ENCODE measurements at places on chromosomes 3 and 15.

- DNase-seq, result no peak
These were observed 69.3 kb downstream of the RAB11A start for GRCh38 chr15:65938604-65939003.

DNA sequence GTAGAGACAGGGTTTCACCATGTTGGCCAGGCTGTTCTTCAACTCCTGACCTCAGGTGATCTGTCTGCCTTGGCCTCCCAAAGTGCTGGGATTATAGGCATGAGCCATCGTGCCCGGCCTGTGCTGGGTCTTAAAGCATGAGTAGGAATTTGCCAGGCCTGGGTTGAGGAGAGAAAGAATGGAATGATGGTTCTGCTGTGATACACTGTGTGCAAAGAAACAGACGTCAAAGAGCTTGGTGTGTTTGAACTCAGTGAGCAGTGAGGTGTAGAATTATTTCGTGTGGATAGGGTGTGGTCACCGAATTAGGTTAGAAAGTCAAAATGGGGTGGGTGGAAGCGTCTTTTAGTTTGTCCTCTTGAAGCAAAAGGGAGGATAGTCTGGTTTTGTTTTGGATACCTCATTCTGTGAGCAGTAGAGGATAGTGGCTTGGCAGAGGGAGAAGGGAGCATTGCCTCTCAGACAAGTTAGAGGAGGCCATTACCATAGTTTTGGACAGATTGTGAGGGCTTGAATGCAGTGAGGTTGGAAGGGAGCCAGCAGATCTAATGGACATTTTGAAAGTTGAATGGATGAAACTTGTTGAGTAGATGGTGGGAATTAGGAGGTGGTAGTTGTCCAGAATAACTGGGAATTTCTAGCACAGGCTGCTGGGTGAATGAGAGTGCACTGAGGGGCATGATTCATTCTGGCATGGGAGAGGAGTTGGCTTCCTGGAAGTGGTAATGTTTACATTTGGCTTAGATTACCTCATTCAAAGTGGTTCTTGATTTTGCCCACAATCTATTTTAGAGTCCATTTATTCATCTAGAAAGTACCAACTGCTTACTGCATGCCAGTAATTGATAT, 27.2 kb downstream of the AKAP13 start:
- no peak for DNase-seq

- no peak for DNase-seq
These were observed 9.2 kb downstream of the SNAP23 start for GRCh38 chr15:42504631-42505030.

- DNase-seq, result no peak
These were observed 38.1 kb downstream of the SETMAR start for GRCh38 chr3:4341336-4341675.

- DNase-seq, result no peak
These were observed 123.2 kb upstream of the EPHA3 start for GRCh38 chr3:88984256-88984655.

DNA sequence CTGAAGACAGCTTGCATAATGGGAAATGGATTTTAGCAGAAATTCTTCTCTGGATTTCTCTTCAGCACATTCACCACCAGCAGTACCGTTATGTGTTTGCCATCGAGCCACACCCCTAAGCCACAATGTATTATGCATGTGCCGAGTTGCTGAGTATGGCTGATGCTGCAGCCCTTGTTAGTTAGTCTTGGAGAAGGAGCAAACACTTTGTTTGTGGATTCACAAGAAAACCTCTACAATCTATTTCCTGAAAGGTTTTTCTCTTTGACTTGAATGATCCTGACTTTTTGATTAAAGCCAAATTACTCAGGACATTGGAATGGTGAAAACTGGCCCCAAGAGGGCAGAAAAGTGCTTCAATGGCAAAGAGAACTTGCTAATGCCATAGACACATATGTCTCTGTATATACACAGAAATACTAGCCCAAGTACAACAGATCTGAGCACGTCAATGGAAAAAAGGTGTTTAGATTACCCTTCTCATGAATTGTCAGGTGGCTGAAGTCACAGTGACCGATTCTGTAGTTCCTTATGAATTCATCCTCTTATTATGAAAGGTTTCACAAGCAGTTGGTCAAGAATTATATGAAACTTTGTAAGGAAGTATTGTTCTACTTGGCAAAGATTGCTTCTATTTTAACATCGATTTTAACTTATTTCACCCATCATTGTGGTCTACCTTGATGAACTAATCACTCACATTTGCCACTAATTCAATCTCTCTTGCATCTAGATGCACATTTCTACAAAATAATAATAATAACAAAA, 103.0 kb downstream of the P3H2 start:
- DNase-seq, result no peak

GRCh38 chr3:81579744-81580143, 181.7 kb downstream of the GBE1 start:
- DNase-seq, result no peak

DNA sequence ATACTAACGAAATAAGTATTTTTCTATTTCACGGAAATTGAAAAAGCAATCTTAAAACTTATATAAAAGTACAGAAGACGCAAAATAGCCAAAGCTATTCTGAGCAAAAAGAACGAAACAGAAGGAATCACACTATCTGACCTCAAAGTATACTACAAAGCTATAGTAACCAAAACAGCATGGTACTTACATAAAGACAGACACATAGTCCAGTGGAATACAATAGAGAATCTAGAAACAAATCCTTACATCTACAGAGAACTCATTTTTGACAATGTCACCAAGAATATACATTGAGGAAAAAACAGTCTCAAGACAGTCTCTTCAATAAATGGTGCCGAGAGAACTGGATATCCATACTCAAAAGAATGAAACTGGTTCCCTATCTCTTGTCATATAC, 246.0 kb downstream of the ISL2 start:
- no peak for DNase-seq

DNA sequence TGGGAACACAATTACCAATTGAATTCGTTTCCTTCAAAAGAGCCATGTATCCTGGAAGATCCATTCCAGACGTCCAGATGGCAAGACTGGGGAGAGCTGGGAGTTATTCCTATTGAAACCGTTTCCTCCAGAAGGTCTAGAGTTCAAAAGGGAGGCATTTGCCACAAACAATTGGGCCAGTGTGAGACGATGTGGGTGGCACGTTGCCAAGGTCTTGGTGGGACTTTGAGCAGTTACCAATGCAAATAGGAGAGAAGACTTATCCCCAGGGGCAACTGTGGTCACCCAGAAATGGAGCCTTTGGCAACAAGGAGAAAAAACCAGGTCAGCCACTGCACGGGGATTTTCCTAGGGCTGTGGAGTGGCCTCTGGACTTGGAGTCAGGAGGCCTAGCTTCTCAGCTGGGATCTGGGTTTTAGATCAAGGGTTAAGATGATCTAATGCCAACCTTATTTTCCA, 29.6 kb upstream of the TLE3 start:
- DNase-seq, result no peak

GRCh38 chr3:170631755-170632488, 46.0 kb upstream of the SLC7A14 start:
- no peak for DNase-seq

DNA sequence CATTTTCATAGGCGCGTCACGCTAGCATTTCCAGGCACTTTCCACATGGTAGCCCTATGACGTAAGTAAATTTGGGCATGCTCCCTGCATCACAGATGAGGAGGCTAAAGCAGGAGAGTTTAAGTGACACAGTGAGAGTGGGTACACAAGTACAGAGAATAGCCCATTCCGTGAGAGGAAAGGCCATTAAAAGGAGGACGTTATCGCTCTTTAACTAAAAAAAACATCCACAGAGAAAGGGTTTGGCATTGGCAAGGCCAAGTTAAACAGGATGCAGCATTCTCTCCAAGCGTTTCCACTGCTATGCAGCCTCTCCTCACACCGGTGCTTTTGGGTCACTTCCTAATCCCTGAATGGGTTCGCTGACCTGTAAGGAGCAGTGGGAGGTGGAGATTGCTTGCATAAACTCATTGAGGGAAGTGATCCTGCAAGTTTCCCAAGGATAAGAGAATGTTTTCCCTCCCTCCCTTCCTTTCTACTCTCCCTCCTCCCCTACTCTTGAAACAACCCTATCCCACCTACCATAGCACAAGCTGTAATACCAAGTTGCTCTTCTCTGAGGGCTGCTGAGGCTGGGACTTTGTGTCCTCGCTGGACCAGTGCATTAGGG, 147.7 kb downstream of the VGLL4 start:
- DNase-seq, result no peak

- no peak for DNase-seq
These were observed 15.9 kb upstream of the SLC4A7 start for GRCh38 chr3:27500035-27500434.

DNA sequence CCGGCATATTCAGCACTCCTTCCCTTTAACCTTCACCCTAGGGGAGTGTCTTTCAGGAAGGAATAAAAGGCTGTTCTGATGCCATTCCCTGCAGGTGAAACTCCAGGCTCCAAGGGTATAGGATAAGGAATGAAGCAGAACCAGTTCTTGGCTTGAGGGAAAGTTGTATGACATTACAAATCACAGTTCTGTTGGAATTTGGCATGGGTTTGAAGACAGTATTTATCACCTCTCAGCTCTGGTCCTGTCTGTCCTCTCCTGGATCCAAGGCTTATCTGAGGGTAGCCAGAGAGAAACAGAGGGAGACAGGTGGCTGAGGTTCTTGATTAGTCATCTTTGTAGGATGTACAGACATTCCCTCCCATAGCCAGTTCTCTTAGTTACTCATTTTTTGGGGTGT, 37.1 kb downstream of the RAB11A start:
- no peak for DNase-seq

DNA sequence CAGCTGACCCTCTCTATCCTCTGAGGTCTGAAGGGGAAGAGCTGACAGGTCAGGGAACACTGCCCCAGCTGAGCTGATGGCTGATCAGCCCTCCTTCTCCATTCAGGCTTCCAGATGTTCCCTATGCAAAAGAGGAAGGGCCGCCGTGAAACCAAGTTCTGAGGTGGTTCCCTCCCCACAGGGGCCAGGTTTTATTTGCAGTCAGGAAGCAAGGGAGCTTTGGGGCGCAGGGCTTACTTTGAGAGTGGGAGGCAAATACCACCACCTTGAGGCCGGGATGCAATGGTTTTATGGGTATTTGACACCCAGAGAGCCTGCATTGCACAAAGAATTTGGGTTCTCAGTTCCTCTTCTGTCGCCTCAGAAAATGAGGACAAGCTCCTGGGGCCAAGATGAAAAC, 186.9 kb downstream of the ARRDC4 start:
- DNase-seq, result no peak

DNA sequence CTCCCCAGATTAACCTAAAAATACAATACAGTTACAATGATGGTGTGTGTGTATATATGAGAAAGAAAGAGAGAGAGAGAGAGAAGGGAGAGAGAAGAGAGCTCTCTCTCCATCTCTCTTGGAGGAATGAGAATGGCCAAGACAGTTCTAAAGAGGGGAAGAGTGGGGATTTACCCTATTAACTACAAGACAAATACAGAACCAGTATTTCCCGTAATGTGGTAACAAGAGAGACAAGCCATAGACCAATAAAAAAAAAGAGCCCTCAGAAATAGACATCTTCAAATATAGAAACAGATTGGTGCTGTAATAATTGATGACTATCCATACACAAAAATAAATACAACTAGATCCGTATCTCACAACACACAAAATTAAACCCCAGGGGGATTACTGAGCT, 87.0 kb downstream of the NSMCE3 start:
- no peak for DNase-seq

- DNase-seq, result peak; percentile 55
These were observed at the start of gene PLCL2 for GRCh38 chr3:16884748-16885592. TSS of gene PLCL2 (plus strand) at chr3:16884955. CDS start at chr3:16885040, 85 bp downstream.

GRCh38 chr3:53101956-53102355, 28.3 kb downstream of the RFT1 start:
- DNase-seq, result no peak

DNA sequence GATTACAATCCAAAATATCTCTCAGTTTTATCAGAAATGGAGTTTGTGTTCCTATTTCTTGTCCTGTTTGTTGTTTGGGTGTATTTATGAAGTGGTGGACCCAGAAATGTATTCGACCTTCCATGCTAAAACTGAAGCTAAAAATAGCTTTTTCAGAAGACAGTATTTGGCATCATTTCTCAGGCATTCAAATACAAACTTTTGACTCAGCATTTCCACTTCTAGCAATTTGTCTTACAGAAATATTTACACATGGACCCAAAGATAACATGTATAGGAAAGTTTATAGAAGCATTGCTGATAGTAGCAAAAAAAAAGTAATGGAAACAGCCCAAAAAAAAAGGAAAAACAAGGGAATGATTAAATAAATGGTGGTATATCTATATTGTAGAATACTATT, 156.3 kb downstream of the HCN4 start:
- DNase-seq, result no peak
